HEK293T (cell line): ENCODE measurements at places on chromosomes 12 and 14.

DNA sequence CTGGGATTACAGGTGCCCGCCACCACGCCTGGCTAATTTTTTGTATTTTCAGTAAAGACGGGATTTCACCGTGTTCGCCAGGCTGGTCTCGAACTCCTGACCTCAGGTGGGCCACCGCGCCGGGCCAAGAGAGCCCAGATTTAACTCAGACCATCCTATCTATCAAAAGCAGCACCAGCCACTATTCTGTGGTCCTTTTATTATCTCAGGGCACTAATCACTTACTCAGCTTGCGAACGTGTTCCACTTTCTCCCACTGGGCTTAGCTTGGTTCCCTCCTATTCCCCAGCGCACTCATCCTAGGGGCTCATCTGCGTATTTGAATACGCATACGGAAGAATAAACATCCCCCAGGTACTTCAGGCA is 16.2 kb upstream of the AACS start:
- DNase-seq: no peak

GRCh38 chr12:120737557-120738251 is 12.1 kb downstream of the ACADS start:
- DNase-seq: peak; percentile 28

DNA sequence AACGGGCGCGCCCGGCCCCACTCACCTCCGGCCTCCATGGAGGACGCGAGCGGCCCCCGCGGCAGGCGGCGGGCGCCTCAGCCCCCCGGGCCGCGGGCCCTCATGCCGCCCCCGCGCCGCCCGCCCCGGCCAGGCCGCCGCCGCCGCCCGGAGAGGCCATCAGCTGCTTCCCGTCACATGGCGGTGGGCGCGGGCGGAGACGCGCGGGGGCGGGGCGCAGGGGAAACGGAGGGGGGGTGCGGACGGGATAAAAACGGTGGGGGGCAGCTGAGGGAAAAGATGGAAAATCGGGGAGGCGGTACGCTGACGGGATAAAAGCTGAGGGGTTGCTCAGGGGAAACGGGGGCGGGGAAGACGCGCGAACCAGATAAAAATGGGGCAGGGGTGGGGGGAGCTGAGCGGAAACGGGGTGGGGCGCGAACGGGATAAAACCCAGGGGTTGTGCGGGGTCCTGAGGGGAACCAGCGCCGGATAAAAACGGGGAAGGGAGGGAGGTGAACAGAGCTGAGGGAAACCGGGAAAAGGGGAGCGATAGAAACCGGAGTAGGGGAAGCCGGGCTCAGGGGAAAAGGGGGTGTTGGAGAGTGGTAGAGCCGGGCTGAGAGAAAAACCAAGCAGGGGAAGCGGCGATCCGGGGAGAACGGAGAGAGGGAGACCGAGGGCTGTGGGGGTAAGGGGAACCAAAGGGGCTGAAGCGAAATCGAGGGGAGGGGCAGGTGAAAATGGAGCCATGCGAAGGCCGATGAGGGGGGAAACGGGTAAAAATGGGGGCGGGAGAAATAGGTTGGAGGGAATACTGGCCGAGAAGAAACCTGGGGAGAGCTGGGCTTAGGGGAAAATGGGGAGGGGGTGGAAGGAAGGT is at the start of gene WSB2:
Gene WSB2, minus strand, starts transcription at position 169 of the 862 bp plus-strand sequence. Its CDS starts 131 bp downstream, at position 38.
- DNase-seq: peak; percentile 18

GRCh38 chr14:33062476-33062875 is 123.8 kb downstream of the NPAS3 start:
- no peak for DNase-seq
